ENCODE measurements at places on chromosomes 2 and 18.
A peak's percentile ranks its signal among the peaks of the same experiment; 100 is the strongest.

GRCh38 chr18:23259701-23260681, 124.7 kb downstream of the CABLES1 start:
- no peaks in the 10 kb centered on the region for H3K27me3 ChIP-seq
- H3K36me3 ChIP-seq, result peaks cover 10% of the 10 kb centered on the region
- peak overlapping the region; percentile 57 for H3K4me3 ChIP-seq
- no peak for DNase-seq
- H3K27ac ChIP-seq, result peak overlapping the region; percentile 96

GRCh38 chr2:86068136-86068588, 37.5 kb downstream of the POLR1A start:
- peaks cover 56% of the 10 kb centered on the region for H3K36me3 ChIP-seq
- H3K27ac ChIP-seq, result no peak overlapping the region
- peaks cover 3% of the 10 kb centered on the region for H3K4me1 ChIP-seq
- DNase-seq, result no peak
- H3K4me3 ChIP-seq, result no peak overlapping the region
- no peaks in the 10 kb centered on the region for H3K27me3 ChIP-seq

DNA sequence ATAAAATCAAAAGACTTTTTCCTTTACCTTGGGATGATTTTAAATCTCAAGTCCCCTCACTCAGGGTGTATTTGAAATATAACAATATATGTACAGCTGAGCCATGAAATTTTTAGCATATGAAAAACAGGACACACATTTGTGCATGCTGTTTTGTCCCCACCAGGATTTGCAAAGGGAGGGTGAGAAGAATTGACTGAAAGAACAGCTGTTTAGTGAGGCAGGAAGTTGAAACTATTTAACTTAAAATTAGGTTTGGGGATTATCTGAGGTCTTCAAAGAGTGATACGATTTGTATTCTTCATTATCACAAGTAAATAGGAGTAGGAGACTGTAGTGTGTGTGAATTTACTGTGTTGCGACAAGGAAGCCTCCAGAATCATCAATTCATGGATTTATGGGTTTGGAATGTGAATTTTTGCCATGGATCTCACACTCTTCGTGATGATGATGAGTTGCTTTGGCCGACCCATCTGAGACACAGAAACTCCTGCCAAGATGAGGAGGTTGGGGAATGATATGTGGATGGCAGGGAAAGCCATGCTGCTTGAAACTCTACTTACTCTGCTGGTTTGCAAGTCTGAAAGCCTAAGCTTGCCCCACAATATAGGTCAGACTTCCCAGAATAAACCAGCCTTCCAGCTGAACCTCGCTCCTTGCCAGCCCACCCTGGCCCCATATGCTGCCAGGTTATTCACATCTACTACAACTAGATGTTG, 31.0 kb upstream of the SPATS2L start:
- no peak for DNase-seq
- H3K4me1 ChIP-seq, result peaks cover 8% of the 10 kb centered on the region
- no peaks in the 10 kb centered on the region for H3K36me3 ChIP-seq
- no peak overlapping the region for H3K4me3 ChIP-seq

- no peak overlapping the region for H3K27ac ChIP-seq
- H3K4me1 ChIP-seq, result peaks cover under 1% of the 10 kb centered on the region
- H3K27me3 ChIP-seq, result no peaks in the 10 kb centered on the region
- DNase-seq, result no peak
These were observed 107.0 kb downstream of the SOS1 start for GRCh38 chr2:39013871-39014270.

DNA sequence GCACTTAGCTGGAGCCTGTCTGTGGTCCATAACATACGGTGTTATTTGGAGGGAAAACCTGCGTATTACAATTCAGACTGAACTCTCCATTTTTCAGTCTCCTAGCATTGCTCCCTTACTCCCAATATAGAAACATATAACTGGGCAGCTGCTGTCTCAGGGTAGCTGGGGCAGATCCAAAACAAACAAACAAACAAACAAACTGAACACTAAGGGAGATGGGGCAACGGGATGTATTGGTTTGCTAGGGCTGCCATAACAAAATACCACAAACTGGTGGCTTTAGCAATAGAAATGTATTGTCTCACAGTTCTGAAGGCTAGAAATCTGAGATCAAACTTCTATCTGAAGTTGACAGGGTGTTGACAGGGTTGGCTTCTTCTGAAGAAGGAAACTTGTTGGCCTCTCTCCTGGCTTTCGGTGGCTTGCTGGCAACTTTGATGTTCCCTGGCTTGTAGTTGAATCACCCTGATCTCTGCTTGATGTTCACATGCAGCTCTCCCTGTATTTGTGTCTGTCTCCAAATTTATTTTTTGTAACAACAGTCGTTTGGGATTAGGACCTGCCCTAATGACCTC, 329.3 kb upstream of the ZNF804A start:
- DNase-seq, result no peak
- no peaks in the 10 kb centered on the region for H3K27me3 ChIP-seq
- H3K27ac ChIP-seq, result no peak overlapping the region
- H3K36me3 ChIP-seq, result no peaks in the 10 kb centered on the region
- peaks cover 14% of the 10 kb centered on the region for H3K4me1 ChIP-seq

DNA sequence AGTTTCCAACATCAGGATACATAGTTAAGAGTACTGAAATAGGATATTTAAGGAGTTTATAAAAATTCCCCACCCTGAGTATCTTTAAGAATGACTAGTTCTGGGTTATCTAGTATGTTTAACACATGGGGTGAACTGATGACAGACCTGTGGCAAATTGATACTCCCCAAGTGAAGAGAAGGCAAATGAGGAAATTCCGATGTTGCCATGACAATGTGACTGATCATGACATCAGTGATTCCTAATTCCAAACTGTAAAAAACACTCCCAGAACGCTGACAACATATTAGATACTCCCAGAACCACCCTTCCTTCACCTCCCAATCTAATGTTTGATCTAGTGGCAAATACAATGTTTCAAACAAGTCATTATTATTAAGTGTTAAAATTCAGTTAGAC, 77.6 kb downstream of the RBMS1 start:
- H3K27ac ChIP-seq, result no peak overlapping the region
- peaks cover 20% of the 10 kb centered on the region for H3K4me1 ChIP-seq
- no peaks in the 10 kb centered on the region for H3K36me3 ChIP-seq
- H3K4me3 ChIP-seq, result no peak overlapping the region
- no peak for DNase-seq
